ENCODE measurements at places on chromosomes 7 and 10. TPM values are rescaled to one million over a fixed set of nuclear protein-coding genes. Genes with fewer than 3 reads are reported as not detected.

DNA sequence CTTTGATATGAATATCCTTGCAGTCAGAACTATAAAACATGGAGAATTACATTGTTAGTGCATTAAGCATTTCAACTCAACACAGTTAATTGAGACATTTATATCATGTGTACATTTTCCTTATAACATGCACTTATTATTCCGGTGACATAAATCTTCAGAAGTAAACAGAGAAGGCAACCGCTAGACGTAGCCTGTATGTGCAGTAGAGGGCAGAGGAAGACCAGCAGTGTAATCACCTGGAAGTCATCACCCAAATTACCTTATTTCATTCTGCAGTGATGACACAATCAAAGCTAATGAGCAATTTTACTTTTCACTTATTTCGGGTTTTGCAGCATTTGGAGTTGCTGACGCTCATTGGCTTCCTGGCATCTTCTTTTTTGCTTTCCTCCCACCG lies 394.6 kb downstream of the SDK1 start:
- no peak overlapping the region for H3K4me3 ChIP-seq
- no peaks in the 10 kb centered on the region for H3K4me1 ChIP-seq
- H3K36me3 ChIP-seq = no peaks in the 10 kb centered on the region
- no peaks in the 10 kb centered on the region for H3K27me3 ChIP-seq

The TMED4 gene
- total RNA-seq = 154 TPM

The ACTR3C gene
- 5.0 TPM for total RNA-seq

- H3K36me3 ChIP-seq = no peaks in the 10 kb centered on the region
- peak within 1 kb of the TSS; percentile 51 for H3K4me3 ChIP-seq
- H3K27me3 ChIP-seq = peaks cover 30% of the 10 kb centered on the region
- no peak within 1 kb of the TSS for H3K27ac ChIP-seq
- no peak for DNase-seq
- peaks cover 14% of the 10 kb centered on the region for H3K4me1 ChIP-seq
Observed at GRCh38 chr10:84194424-84195043, at the start of gene CDHR1. Gene CDHR1 (plus strand): TSS chr10:84194537. CDS start chr10:84194761, 224 bp downstream.

GRCh38 chr10:70537398-70538194 lies 59.0 kb downstream of the PALD1 start:
- H3K4me3 ChIP-seq = no peak overlapping the region
- no peak for DNase-seq
- H3K27me3 ChIP-seq = no peaks in the 10 kb centered on the region
- H3K4me1 ChIP-seq = peaks cover 15% of the 10 kb centered on the region
- peaks cover 54% of the 10 kb centered on the region for H3K36me3 ChIP-seq

The SERPINE1 gene
- 10.0 TPM for total RNA-seq

- DNase-seq = peak; percentile 97
- H3K4me3 ChIP-seq = peak overlapping the region; percentile 22
- no peaks in the 10 kb centered on the region for H3K27me3 ChIP-seq
- H3K27ac ChIP-seq = peak overlapping the region; percentile 72
- peaks cover 68% of the 10 kb centered on the region for H3K4me1 ChIP-seq
- H3K36me3 ChIP-seq = peaks cover 8% of the 10 kb centered on the region
Observed at GRCh38 chr10:79195091-79195923, 126.5 kb downstream of the ZMIZ1 start.

The RAB18 gene
- total RNA-seq = 37.1 TPM

- H3K4me1 ChIP-seq = peaks cover 32% of the 10 kb centered on the region
- no peaks in the 10 kb centered on the region for H3K36me3 ChIP-seq
- H3K27me3 ChIP-seq = no peaks in the 10 kb centered on the region
- no peak overlapping the region for H3K4me3 ChIP-seq
- H3K27ac ChIP-seq = no peak overlapping the region
Observed at GRCh38 chr10:78584266-78584665, 484.5 kb upstream of the ZMIZ1 start.

DNA sequence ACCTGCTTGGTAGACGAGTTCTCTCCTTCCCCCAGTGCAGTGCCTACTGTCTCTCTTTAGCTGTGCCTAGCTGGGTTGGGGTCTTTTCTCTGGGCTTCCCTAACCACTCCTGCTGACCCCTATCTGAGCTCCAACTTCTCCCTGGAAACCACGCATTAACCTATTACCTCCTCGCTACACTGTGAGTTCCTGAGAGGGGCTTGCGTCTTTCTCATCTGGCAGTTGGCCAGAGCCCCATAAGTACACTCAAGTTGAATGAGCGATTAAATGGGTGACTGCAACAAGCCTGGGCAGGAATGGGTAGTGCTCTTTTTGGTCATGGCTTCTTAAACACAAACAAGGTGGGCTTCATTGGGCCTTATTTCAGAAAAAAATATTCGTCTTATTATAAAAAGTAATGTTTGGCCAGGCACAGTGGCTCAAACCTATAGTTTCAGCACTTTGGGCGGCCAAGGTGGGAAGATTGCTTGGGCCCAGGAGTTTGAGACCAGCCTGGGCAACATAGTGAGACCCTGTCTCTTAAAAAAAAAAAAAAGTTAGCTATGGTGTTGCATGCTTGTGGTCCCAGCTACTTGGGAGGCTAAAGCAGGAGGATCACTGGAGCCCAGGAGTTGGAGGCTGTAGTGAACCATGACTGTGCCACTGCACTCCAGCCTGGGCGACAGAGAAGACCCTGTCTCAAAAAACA lies 41.4 kb downstream of the SYPL1 start:
- no peaks in the 10 kb centered on the region for H3K27me3 ChIP-seq
- H3K4me1 ChIP-seq = peaks cover 48% of the 10 kb centered on the region
- peak overlapping the region; percentile 74 for H3K27ac ChIP-seq
- DNase-seq = no peak
- H3K36me3 ChIP-seq = no peaks in the 10 kb centered on the region

The CNPY1 gene
- total RNA-seq = not detected

The CEP55 gene
- not detected for total RNA-seq

The JAKMIP3 gene
- 0.83 TPM for total RNA-seq

DNA sequence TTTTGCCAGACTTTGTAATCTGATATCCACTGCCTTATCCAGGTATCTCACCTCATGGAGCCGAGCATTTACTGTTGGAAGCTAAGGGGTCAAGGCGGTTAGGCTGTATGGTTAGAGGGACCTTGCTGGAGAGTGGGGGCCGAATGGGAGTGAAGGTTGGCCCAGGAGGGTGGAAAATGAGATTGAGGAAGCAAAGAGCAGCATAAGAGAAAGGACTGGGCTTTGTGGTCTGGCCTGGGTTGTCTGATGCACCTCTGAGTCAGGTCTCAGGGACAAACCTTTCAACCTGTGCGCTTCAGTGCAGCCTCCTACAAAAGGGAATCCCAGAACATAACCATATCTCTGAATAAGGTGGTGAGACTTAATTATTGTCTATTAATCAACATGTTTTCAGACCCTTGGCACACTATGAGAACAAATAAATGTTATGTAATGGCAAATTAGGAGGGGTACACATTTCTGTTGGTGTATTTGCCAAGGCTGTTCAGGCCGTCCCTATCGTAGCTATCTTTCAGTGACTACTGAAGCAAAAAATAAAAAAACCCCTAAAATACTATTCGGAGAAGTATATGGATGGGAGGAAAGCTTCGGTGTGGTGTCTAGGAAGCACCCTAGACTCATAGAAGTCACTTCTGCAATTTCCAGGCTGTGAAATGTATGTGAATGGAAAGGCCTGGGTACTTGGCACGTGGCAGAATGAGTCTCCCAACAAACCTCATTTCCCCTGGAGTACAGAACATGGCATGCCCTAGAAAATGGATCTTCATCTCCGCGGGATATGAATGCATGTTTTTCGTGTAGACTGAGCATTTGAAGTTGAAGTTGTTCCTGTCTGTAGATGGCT lies 4.3 kb downstream of the CAMK1D start:
- H3K27ac ChIP-seq = peak overlapping the region; percentile 13
- no peak for DNase-seq
- H3K4me1 ChIP-seq = peaks cover 10% of the 10 kb centered on the region
- H3K4me3 ChIP-seq = no peak overlapping the region
- H3K36me3 ChIP-seq = no peaks in the 10 kb centered on the region
